Femur (tissue), 1 donor: ENCODE measurements at places on chromosomes 4 and X.

DNA sequence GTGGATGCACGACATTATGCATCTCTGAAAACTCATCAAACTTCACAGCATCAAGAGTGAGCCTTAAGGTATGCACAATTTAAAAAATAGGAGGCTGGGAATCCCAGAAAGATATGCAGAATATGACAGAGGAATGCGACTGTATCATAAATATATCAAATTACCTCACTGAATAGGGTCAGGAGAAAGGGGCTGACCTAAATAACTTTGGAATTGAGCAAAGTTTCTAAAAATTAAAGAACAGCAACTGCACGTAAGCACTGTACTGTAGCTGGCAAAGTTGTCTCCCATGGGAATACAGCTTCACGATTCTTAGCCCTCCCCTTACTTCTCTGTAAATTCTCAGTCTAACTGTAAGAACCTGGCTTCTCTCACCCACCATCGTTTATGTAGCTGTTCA lies 397.4 kb upstream of the ZFP42 start:
- no peak for DNase-seq

GRCh38 chr4:15291122-15291521 lies 136.7 kb upstream of the C1QTNF7 start:
- DNase-seq, result no peak

GRCh38 chr4:116925900-116926457 lies 159.4 kb downstream of the TRAM1L1 start:
- DNase-seq, result peak; percentile 24

GRCh38 chrX:39377157-39377556 lies 575.9 kb downstream of the MID1IP1 start:
- DNase-seq, result peak; percentile 31

GRCh38 chrX:154818916-154819770 lies 13.9 kb upstream of the MPP1 start:
- no peak for DNase-seq

DNA sequence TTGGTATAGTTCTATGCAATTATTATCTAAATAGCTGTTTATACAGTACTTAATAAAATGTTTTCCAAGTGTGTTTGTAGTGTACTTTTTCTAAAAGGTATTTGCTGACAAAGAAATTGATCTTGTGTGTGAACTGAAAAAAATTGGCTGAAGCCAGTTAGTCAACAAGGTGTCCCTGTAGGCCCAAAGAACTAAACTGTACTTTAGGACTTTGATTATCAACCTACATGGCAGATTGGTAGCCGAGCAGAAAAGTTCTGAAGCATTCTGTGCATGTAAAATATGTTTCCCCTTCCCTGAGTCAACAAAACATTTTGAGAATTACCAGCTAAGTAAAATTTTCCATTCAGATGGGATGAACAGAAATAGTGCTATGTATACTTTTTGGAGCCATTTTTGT lies 21.0 kb downstream of the ADH5 start:
- no peak for DNase-seq

GRCh38 chr4:123557857-123558536 lies 161.4 kb downstream of the SPRY1 start:
- no peak for DNase-seq

- DNase-seq, result no peak
Measured at GRCh38 chrX:9693307-9694001, 72.2 kb downstream of the GPR143 start.

GRCh38 chr4:121950680-121951520 lies 960 bp downstream of the TRPC3 start:
- peak; percentile 46 for DNase-seq
